ENCODE measurements at places on chromosomes 4 and X.

DNA sequence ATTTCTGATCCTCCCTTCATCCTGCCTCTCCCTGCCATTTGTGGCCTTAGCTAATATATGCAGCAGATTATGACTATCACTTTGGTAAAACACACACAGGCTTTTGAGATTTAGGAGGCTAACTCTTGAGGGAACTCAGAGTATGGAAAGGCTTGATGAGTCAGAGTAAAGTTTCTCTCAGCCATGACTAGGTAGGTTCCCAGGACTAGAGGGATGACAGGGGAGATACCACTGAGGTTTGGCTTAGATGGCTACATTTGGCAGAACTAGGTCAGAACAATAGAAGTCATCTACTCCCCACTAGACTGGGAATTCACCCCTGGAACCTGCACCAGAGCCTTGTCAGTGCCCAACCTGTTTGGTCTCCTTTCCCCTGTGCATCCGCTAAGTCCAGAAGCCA lies 585.7 kb downstream of the TLL1 start:
- DNase-seq: peak; percentile 28

DNA sequence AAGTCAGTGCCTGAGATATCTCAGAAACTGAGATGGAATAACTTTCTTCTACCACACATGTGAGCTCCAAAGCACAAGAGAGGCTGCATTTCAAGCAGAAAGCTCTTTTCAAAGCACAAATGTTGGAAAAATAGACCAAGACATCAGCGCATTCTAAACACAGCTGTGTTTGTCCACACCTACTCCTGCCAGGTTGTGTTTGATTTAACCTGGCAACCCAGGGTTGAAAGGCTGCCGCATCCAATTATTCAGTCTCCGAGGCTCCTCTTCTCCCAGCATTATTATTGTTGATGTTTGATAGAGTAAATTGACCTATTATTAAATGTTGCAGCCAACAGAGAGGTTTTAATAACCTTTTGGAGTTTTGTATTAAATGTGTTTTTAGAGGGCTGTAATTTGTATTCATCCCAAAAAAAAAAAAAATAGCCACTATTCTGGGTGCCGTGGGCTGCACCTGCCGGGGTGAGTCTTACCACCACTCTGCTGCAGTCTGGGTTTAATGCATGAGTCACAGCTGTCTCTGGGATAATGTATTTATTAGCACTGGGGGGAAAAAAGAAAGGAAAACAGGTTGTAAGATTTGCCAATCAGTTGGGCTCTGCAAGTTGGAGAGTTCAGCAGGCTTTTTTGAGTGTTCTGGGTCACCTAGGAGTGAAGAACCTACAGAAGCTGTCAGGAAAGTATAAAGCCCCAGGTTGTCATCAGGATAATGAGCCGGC lies 105.2 kb upstream of the NOCT start:
- DNase-seq: peak; percentile 23

DNA sequence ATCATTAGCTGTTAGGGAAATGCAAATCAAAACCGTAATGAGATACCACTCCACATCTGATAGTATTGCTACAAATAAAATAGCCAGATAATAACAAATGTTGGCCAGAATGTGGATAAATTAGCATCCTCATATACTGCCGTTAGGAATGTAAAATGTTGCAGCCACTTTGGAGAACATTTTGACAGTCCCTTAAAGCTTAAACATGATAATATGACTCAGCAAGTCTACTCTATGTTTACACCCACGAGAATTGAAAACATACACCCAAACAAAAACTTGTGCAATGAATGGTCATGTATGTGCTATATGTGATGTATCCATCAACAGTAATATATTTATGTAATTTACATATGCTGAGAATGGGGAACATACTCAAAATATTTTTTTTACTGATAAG lies 78.2 kb downstream of the GSTCD start:
- DNase-seq: no peak

GRCh38 chr4:6643141-6643847 lies 2.8 kb downstream of the MRFAP1 start:
- no peak for DNase-seq

All from fibroblast of the aortic adventitia (primary cell).